ENCODE measurements at places on chromosomes 3 and 15. TPM values are rescaled to one million over a fixed set of nuclear protein-coding genes. Genes with fewer than 3 reads are reported as not detected.

The PATL2 gene
- total RNA-seq: not detected

The CFAP161 gene
- total RNA-seq: not detected

The GXYLT2 gene
- 11.4 TPM for total RNA-seq

The PLOD2 gene
- total RNA-seq: 117 TPM

The FMN1 gene
- total RNA-seq: 29.4 TPM

The FOXL2NB gene
- total RNA-seq: not detected

The CA12 gene
- total RNA-seq: 33.7 TPM

Measured in IMR-90 (cell line).